ENCODE measurements at places on chromosomes 2 and 18.

DNA sequence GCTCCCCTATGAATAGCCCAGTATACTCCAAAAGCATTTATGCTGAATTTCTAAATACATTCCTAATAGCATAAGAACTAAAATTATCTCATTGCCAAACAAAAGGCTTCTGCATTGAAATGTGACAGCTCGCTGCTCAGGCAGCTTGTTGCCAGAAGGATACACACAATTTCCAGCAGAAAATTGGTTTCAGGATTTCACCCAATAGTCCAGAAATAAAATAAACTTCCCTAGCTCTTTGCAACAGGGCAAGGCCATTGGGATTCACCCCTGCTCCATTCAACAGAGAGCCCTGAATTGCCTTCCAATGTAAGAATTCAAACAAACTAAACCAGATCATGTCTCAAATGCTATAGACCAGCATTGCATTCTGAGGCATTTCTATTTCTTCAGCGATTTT is 70.7 kb downstream of the RBM43 start:
- no peak for DNase-seq

DNA sequence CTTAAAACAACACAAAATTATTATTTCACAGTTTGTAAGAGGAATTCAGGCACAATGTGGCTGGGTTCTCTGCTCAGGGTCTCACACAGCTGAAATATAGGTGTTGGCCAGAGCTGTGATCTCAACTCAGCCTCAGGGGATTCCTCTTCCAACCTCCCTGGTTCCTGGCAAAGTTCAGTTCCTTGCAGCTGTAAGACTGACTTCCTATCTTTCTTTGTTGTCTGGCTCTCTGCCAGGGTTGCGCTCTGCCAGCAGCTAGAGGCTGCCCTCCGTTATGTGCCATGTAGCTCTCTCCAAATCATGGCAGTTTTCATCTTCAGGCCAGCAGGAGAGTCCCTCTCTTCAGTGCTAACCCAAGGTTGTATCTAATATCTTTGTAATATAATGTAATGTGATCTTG is 272.5 kb upstream of the KCNJ3 start:
- no peak for DNase-seq

DNA sequence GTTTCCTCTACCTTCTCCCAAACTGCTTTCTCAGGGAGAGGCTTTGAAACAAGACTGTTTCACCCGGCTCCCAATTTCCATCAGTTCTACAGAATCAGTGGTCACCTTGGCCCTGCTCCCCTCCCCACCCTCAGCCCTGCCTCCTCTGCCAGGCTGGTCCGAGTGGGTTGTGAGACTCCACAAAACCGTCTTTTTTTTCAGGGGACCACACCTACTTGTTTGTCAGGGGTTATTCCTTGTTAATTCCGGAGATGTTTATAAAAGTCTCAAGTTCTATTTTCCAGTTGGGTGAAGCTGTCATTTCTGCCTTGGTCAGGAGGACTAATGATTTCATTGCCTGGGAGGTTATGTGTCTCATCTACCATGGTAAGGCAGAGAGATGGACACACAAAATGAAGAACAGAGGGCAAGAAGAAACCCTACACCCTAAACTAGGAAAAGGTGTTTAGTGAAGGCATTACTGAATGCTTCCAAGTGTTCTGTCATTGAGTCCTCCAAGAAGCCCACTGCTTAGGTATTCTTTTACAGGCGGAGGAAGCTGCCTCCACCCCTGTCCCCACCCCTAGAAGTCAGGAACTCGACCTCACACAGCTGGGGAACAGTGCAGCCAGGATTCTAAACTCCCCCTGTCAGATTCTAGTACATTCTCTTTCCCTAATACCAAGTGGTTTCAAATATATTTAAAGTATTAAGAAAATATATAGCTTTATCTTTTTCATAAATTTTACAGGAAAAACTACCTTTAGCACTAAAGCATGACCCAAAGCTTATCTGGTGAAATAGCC is 46.3 kb downstream of the COPS8 start:
- no peak for DNase-seq

- DNase-seq = no peak
These were observed 642.7 kb downstream of the NR4A2 start for GRCh38 chr2:155689791-155690190.

DNA sequence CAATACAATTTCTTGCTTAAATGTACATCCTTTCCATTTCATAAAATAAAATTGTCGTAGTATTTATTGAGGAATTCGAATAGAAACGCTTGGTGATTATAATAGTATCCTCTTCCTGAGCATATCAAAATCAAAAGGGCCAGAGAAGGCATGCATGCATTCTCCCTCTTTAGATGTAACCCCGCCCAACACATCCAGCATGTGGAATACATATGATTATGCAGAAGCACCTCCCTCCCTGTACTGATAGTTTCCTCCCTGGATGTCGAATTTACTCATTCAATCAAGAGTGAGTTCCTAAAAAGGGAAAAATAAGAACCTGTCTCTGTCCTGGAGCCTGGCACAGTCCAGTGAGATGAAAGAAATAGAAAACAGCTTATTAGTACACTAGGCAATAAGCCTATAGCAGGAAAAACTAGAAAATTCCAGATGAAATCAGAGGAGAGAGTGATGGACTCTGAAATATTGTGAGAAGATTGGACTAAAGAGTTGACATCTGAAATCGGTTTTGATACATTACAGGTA is 262.9 kb downstream of the RDH14 start:
- DNase-seq = no peak

GRCh38 chr2:119253760-119254600 is 30.3 kb downstream of the STEAP3 start:
- DNase-seq = peak; percentile 25

- DNase-seq = no peak
These were observed 277.0 kb upstream of the HNRNPA3 start for GRCh38 chr2:176935543-176936102.

DNA sequence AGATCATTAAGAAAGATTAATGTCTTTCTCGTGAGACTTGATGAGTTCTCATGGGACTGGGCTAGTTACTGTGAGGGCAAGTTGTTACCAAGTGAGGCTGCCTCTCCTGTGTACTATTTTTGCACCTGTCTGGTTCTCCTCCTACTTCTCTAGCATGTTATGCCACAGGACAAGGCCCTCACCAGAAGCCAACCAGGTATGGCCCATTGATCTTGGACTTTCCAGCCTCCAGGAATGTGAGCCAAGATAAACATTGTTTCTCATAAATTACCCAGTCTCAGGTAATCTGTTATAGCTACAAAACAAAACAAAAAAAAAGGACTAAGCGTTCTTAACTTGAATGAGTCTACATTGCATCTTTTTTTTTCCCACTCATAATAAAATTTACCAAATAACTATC is 184.1 kb downstream of the CDH7 start:
- DNase-seq = no peak

GRCh38 chr18:46250812-46251173 is 146.6 kb downstream of the HAUS1 start:
- DNase-seq = no peak

- DNase-seq = no peak
These were observed 144.2 kb upstream of the CYP1B1 start for GRCh38 chr2:38220164-38220563.

- no peak for DNase-seq
These were observed 301.3 kb upstream of the RAB12 start for GRCh38 chr18:8307960-8308359.

GRCh38 chr2:145094370-145094769 is 574.5 kb upstream of the ZEB2 start:
- DNase-seq = no peak

DNA sequence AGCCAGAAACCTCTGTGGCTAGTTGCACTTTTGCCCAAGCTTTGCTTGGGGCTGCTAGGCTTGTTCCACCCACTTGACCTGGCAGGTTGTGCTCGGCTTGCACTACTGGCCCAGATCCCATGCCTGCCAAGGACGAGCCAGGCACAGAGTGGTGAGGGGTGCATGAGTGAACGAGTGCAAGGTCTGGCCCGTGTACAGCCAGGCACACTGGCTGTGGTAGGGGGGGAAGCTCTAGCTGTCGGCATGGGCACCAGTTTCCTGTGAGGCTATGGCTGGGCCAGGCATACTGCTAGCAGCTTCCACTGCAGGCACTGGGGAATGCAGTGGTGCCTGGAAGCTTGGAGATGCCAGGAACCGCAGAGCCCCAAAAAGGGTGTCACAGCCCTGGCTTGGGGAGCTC is 210.4 kb downstream of the AKAIN1 start:
- DNase-seq = no peak

DNA sequence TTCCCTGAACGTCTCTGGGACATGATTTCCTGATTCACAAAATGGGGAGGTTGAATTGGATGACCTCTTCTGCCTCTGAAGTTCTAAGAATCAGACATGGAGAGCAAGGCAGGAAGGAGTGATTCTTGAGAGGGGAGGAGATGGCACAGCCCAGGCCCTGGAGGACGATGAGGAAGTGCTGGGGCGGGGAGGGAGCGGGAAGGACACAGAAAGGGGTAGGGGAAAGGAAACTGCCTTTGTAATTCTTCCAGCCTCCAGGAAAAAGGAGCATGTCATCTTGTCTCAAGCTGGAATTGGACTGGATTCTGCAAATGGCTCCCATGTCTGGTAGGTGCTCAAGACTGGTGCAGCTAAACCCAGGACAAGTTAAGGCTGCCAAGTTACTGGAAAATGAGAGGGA is 97.0 kb upstream of the NCK2 start:
- no peak for DNase-seq

GRCh38 chr18:26417190-26417589 is 131.2 kb downstream of the KCTD1 start:
- no peak for DNase-seq

DNA sequence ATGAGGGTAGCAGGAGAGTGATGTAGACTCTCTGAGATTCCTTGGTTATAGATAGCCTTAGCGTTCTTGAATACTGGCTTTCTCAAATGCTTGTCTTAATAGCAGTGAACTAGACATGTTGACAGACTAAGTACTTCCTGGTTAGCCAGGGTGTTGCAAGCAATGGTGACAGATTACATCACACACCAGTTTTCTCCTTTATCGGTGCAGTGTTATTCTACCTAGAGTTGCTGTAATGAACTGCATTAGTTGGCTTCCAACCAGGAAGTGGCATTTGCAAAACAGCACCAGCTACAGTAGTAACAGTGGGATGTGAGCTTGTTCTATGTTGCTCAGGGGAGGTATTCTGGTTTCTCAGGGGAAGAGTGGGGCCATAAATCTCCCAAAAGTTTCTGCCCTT is 582.2 kb upstream of the DDX18 start:
- no peak for DNase-seq

DNA sequence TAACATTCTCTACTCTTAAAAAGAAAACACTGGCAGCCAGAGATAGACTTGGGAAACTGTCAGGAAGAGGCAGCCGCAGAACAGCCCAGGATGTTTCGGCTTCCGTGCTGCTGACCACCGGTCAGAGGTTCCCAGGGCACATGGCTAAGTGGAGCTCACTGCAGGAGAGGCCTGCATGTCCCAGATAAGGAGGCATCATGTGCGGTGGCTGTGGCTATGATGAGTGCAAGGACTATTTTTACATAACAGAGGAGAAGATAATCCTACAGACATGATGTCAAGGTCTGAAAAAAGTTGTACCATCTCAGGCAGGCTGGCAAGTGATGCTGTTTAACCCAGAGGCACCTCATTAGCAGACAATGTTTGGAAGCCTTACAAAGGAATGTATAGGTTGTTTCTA is 252.3 kb downstream of the CYRIA start:
- no peak for DNase-seq

- DNase-seq = no peak
These were observed 9.8 kb upstream of the RPL31 start for GRCh38 chr2:100992262-100992661.
